PC-9 (cell line): ENCODE measurements at places on chromosomes 7 and 10. TPM values are rescaled to one million over a fixed set of nuclear protein-coding genes. Genes with fewer than 3 reads are reported as not detected.
A peak's percentile ranks its signal among the peaks of the same experiment; 100 is the strongest.

GRCh38 chr10:104796823-104797222, 155.7 kb downstream of the SORCS3 start:
- no peaks in the 10 kb centered on the region for H3K4me1 ChIP-seq
- no peaks in the 10 kb centered on the region for H3K27me3 ChIP-seq
- DNase-seq = no peak
- no peak overlapping the region for H3K4me3 ChIP-seq
- H3K36me3 ChIP-seq = no peaks in the 10 kb centered on the region

Gene CDNF
- 0.48 and 1.2 TPM in 2 replicates for total RNA-seq

Gene NME8
- total RNA-seq = not detected in 2 replicates

Gene HILPDA
- 22.8 and 30.3 TPM in 2 replicates for total RNA-seq

DNA sequence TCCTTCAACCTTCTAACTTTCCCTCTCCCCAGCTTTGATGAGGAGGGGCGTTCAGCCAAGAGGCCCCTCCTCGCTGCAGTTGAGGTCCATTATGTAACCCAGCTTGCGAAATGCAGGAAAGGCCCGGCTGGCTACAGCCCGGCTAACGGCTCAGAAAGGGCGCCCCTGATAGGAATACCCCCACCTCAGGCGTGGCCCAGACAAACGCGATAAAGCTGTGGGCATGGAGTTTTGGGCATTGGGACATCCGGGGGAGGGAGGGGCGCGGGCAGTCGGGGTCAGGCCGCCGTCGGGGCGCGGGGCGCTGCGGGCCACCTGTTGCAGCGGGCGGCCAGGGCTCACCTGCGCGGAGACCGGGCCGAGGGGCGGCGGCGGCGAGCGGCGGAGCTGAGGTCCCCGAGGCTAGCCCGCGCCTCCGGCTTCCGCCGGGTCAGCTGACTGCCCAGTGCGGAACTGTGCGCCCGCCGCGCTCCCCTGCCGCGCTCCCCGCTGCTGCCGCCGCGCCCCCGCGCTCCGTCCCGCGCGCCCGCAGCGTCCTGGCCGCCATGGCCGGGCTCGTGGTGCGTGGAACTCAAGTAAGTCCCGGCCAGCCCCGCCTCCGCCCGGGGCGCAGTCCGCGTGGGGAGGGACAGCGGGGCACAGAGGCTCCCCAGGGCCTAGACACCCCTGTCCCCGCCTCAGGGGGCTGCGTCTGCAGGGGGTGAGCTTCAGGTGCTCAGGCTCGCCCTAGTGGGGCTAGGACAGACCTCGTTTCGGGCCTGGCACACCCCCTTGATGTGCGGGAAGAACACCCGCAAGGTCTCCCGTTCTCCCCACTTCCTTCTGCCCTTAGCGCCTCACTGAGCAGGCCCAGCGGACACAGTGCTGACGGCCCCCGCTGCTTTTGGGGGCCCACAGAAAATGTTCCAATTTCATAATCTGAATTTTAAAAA, at the start of gene LRMDA:
Gene LRMDA (plus strand): TSS at position 445 of the 932 bp plus-strand sequence.
- peak within 1 kb of the TSS; percentile 72 for H3K4me3 ChIP-seq
- H3K27me3 ChIP-seq = no peaks in the 10 kb centered on the region
- H3K27ac ChIP-seq = peak within 1 kb of the TSS; percentile 7; the same call in 1 of the 2 replicates
- peaks cover 53% of the 10 kb centered on the region for H3K4me1 ChIP-seq

- DNase-seq = no peak
- no peaks in the 10 kb centered on the region for H3K36me3 ChIP-seq
- no peak overlapping the region for H3K27ac ChIP-seq
Observed at GRCh38 chr10:30188101-30188500, 128.7 kb upstream of the JCAD start.

DNA sequence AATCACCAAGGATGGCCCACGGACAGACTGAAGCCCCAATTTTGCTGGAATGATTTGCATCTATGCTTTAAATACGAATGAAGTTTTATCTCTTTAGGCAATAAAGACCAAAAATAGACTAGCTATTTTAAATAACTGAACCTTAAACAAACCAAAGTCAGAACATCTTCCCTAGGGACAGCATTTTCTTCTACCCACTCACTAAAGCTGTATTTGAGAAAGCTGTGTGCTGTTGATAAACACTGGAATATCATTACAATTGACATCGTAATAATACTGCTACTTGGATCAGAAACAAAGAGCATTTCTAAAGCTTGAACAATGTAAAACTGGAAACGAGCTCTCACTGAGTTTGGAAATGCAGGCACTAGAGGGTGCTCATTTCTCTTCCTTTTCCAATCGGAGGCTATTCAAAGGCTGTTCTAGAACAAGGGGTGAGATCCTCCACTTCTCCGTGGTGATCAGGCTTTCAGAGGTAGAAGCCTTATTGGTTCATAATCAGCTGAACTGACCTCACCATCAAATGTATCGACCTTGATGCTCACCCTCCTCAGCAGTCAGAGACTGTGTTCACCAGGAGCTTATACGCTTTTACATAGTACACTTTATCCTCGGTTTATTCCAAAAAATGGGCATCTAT, 225.3 kb upstream of the PRSS1 start:
- H3K4me1 ChIP-seq = no peaks in the 10 kb centered on the region
- no peaks in the 10 kb centered on the region for H3K36me3 ChIP-seq
- no peak overlapping the region for H3K27ac ChIP-seq
- H3K27me3 ChIP-seq = no peaks in the 10 kb centered on the region
- DNase-seq = no peak
- no peak overlapping the region for H3K4me3 ChIP-seq

DNA sequence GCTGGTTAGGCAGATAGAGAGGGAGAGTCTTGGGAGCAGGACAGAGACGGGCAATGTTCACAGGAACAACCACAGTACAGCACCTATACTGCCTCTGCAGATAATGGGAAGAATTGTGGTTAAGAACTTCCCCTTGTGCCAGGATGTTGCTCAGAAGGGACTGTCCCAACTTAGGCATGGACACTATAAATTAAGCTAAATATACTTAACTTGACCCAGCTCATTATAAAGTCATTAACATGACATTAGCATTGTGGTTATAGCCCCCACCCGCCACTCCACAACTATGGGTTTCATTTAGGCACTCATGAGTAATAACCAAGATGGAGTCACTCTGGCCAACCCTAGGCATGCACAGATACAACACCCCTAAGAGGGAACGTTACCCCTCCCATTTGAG, 310.9 kb upstream of the NRG3 start:
- no peaks in the 10 kb centered on the region for H3K36me3 ChIP-seq
- no peaks in the 10 kb centered on the region for H3K27me3 ChIP-seq
- H3K27ac ChIP-seq = no peak overlapping the region
- H3K4me1 ChIP-seq = no peaks in the 10 kb centered on the region
- DNase-seq = no peak

Gene DKK1
- total RNA-seq = 75.2 and 106 TPM in 2 replicates

DNA sequence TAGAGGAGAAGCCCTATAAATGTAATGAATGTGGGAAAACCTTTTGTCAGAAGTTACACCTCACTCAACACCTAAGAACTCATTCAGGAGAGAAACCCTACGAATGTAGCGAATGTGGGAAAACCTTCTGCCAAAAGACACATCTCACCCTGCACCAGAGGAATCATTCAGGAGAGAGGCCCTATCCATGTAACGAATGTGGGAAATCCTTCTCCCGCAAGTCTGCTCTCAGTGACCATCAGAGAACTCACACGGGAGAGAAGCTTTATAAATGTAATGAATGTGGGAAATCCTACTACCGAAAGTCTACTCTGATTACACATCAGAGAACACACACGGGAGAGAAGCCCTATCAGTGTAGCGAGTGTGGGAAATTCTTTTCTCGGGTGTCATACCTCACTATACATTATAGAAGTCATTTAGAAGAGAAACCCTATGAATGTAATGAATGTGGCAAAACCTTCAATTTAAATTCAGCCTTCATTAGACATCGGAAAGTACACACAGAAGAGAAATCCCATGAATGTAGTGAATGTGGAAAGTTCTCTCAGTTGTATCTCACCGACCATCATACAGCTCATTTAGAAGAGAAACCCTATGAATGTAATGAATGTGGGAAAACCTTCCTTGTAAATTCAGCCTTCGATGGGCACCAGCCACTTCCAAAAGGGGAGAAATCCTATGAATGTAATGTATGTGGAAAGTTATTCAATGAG, 18.9 kb downstream of the RBAK start:
- no peak for DNase-seq
- peaks cover 75% of the 10 kb centered on the region for H3K36me3 ChIP-seq
- H3K4me3 ChIP-seq = 0 out of 2 replicates have a peak overlapping the region, but pooled peaks have one; percentile 22
- no peaks in the 10 kb centered on the region for H3K4me1 ChIP-seq
- no peak overlapping the region for H3K27ac ChIP-seq

DNA sequence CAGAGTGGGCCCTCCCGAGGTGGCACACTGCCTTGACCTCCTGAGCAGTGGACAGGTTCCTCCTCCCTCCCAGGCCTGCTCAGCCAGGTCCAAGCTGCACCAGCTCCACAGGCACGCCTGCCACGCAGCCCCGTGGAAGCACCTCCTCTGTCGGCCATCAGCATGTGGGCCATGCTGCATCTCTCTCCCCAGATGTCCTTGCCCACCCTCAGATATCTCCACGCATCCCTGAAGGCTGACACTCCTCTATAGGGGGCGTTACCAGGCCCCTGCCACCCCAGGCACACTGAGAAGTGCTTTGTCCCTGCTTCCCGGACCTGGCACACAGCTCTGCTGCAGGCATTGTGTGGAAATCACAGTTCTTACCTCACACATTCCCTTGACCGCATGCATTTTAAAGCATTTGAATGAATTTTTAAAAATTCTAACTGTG, 598.5 kb downstream of the SDK1 start:
- no peak overlapping the region for H3K27ac ChIP-seq
- H3K4me1 ChIP-seq = no peaks in the 10 kb centered on the region
- no peaks in the 10 kb centered on the region for H3K36me3 ChIP-seq
- H3K27me3 ChIP-seq = peaks cover 79% of the 10 kb centered on the region
- DNase-seq = no peak

- H3K27me3 ChIP-seq = no peaks in the 10 kb centered on the region
- peak; percentile 41 for DNase-seq
- peaks cover 10% of the 10 kb centered on the region; the same call in 1 of the 2 replicates for H3K36me3 ChIP-seq
- H3K4me3 ChIP-seq = no peak overlapping the region
- no peaks in the 10 kb centered on the region for H3K4me1 ChIP-seq
Observed at GRCh38 chr7:152145853-152146466, 120.5 kb downstream of the GALNT11 start.

- no peak overlapping the region for H3K27ac ChIP-seq
- no peaks in the 10 kb centered on the region for H3K4me1 ChIP-seq
- H3K27me3 ChIP-seq = no peaks in the 10 kb centered on the region
- no peak overlapping the region for H3K4me3 ChIP-seq
- no peak for DNase-seq
Observed at GRCh38 chr10:60021361-60021760, 115.0 kb upstream of the CCDC6 start.

Gene SPDYE1
- not detected in 2 replicates for total RNA-seq

DNA sequence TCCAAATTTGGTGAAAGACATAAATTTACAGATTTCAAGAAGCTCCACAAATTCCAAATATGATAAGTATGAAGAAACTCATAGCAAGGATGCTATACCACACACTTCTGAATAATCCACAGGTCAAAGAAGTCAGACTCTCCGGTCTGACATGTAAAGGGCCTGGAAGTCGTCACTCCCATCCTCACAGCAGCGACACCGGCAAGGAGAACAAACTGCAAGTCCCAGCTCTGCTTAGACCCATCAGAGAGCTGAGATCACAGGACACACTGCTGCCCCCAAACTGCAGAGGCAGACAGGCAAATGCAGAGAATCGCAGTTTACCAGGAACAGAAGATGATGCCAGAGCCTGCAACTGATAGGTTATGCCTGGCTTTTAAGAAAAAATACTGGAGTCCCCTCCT, 62.0 kb downstream of the AMZ1 start:
- H3K36me3 ChIP-seq = peaks cover 2% of the 10 kb centered on the region; the same call in 1 of the 2 replicates
- no peak overlapping the region for H3K27ac ChIP-seq
- H3K4me1 ChIP-seq = no peaks in the 10 kb centered on the region
- DNase-seq = no peak
- no peak overlapping the region for H3K4me3 ChIP-seq
